ENCODE measurements at places on chromosomes 11 and 22.

GRCh38 chr11:33699515-33700062, 1.0 kb downstream of the C11orf91 start:
- no peak for DNase-seq

DNA sequence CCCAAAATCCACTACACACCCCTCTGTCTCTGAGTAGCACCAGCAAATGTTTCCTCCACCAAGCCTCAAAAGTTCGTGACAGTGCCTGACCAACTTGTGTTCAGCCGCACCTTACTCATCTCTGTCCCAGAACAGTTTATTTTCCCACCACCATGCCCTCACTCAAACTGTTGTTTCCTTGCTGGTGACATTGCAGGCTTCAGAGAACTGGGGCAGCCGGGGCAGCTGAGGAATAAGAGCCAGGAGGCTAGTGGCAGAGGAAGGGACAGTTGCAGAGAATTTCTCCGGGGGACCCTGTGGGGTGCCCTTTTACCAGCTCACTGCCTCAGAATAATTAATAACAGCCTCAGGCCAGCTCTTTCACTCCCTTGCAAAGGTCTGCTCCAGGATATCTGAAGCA, 709 bp upstream of the KCNE3 start:
- DNase-seq, result no peak

DNA sequence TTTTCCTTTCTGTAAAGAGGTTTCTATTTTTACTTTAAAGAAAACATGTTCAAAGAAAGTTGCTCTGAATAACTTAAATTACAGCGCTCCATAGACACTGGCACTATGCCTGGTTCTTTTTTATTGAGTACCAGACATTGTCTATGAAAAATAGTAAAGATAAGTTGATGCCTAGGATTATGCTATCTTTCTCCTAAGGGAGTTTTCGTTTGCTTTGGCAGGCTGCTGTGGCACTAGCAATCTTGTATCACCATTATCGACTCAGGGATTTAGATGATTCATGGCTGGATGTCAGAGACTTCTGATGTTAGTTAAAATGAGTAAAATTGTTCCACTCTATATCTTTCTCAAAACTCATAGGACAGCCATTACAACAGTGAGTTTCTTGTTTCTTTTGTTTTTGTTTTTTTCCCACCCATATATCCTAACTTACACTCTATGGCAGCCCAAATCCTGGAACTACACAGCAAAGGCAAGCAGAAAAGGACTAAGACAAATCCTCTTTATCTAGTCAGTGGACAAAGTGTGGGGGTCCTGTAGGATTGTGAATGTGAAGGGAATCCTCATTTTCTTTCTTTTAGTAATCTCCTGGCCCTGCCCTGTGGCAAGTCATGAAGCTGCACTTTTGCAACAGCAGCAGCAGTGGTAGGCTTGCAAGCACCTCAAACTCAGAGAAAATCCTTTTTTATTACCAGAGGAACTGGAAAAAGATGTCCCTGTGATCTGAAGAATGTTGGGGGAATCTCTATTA, 20.7 kb downstream of the SLN start:
- DNase-seq, result no peak

- DNase-seq, result no peak
Observed at GRCh38 chr11:113389272-113389671, 1.7 kb downstream of the ANKK1 start.

DNA sequence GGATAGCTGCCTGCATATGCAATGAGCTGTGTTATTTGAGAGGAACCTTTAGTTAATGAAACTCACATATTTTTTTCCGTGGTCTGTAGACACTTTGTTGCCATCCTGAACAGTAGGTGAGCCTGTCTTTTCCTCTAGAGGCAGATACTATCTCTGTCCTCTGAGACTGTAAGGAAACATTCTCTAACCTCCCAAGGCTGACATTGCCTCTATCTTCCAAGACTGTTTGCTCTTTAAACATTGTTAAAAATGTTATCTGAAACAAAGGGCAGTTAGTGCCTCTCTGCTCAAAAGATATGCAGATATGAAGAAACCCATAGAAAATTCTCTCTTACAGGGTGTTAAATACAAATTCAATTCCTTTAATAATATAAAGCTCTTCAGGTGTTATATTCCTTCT, 963.8 kb upstream of the CNTN5 start:
- no peak for DNase-seq

- no peak for DNase-seq
Observed at GRCh38 chr11:78268591-78269410, 80.1 kb downstream of the USP35 start.

GRCh38 chr11:12812849-12813248, 138.6 kb downstream of the TEAD1 start:
- DNase-seq, result no peak

DNA sequence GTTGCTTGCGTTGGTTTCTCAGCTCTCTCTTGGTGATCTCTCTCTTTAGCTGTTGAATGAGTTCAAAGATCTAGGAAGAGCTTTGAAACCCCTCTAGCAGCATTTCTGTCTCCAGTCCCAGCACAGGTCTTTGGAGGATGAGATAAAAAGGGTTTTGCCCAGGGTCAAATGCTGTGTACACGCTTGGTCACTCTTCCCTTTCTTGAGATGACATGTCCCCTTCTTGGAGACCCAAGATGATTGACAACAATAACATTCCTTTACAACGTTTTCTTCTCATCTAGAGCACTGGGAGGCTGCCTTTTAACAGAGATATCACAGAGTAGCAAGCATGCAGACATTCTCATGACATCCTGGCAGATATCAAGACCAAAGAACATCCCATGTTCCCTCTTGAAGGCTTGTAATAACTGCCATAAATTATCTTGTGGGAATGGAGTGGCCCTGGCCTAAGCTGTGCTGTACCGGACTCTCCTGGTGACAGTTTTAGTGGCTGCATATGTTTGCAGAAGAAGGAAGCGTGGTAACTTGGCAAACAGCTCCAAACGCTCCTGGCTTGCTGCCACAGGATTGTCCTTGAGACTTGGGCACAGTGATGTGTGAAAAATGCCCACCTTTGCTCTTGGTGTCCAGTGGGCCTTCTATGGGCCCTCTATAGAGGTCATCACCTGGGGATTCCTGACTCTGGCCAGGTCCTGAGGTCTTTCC, 107.8 kb downstream of the PTPRJ start:
- DNase-seq, result no peak

DNA sequence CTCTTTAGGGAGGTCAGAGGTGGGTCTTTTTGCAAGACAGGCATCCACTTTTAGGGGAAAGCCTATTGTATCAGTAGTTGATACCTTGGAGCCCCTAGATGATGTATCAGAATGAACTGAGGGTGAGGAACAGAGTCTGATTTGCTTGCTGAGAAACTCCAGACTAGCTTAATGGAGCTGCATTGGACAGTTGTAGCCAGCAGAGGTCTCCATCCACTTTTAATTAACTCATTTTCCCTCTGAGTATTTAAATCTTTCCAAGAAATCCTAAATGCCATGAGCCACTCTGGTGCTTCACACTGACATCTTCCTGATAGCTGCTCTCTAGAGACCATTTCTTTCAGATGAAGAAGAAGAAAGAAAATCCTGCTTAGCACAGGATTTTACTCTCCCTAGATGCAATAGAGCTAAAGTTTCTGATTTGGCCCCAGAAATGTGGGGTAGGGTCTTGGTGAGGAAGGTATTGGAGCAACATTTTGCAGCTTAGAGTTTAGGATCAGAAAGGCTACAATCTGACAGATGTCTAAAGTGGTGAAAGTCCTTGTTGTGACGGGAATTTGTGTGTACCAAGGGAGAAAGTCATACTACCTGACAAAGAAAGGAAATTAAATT, 38.0 kb downstream of the EXT2 start:
- no peak for DNase-seq

DNA sequence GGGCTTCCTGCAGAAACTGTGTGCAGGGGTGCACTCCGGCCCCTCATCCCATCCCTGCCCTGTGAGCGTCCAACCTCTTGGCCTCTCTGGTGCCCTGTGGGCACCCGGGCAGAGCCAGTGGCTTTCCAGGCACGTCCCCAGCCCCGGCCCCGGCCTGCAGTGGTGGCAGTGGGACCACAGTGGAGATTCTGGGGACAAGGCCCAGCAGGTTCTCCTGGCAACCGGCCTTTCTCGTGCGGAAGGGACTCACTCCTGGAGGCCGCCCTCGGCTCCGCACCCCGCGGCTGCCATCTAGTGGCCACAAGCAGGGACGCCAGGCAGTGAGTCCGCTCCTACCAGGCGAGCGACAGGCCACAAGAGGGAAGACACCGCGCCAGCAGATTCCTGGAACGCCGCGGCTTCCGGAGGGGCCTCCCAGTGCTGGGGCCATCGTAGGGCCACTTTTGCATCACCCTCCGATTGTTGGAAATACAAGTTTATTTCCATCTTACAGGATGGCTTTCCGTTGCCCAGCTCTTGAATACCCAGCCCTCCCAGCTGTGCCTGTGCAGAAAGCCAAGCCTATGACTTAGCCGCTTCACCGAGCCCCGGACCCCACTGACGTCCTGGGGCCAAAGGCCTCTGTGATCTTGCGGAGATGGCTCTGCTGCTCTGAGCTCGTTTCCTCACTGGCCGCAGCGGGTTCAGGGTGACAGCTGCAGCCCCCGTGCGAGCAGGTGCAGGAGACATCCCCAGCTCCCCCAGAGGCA, 357.3 kb downstream of the CTTN start:
- DNase-seq, result peak; percentile 47

- DNase-seq, result no peak
Observed at GRCh38 chr22:46023558-46023981, 46.6 kb upstream of the WNT7B start.

DNA sequence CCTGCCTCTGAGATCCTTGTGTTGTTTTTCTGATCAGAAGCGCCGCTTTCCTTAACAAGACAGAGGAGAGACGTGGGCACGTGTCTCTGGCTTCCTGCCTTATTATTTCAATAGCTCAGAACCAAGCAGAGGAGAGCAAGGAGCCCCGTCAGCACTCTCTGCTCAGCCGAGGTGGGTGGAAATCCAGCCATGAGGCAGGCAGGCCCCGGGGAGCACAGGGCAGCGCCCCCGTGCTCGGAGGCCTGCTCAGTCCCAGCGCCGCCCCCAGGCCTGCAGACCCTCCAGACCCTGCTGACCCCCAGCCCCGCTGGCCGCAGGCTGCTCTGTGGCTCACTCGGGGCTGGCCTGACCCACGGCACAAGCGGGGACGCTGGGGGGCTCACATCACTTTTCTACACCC, 162.8 kb downstream of the BRD1 start:
- DNase-seq, result no peak

DNA sequence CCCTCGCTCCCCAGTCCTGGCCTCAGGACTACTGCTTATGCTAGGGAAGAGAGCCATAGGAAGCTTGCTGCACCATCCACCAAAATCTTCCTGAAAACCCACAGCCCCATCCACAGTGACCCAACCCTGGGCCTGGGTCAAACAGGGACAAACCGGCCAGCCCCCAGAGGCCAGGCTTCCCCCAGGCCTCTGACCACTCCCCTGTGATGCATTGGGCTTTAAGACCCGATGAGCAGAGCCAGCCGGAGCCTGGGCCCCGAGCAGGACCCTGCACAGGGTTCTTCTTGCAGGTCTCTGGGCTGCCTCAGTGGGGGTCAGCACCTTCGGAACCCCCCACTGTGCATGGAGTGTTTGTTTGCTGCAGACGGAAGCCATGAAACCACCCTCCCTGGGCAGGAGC, 583.7 kb downstream of the BRD1 start:
- no peak for DNase-seq

DNA sequence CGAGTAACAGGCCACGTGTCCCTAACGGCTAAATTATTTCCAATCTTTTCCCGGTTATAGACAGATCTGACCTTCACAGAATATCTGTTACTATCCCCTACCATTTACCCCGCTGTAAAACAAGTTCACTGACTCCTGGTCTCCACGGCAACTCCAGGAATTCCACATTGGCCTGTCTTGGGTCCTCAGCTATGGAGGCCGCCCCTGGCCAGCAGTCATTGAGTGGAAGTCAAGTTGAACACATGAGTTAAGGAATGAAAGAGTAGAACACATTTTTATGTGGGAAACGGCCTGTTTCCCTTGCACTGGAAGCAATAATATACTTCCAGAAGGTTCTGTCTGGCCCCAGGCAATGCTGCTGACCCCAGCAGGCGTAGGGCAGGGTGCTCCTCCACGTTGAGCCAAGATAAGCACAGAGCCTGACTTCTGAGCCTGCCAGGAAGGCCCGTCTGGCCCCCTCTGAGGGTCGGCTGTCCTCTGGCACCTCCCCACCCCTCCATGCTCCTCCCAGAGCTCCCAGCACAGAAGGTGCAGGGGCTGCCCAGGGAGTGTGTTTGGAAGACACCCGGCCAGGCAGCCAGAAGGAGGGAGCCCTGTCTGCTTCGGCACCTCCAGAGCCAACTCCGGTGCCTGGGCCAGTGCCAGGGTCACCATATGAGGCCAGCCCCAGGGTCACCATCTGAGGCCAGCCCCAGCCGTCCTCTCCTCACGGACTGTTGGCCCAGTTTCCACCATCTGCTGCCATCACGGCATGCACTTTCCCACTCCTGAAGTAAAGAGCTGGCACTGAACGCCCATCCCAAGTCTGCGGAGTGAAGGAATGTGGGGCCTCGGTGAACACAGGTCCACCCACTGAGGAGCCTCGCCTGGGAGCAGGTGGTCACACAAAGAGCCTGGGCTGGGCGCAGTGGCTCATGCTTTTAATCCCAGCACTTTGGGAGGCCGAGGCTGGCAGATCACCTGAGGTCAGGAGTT, 813.2 kb downstream of the BRD1 start:
- no peak for DNase-seq

- DNase-seq, result no peak
Observed at GRCh38 chr22:40055143-40055883, 60.6 kb downstream of the FAM83F start.

GRCh38 chr11:18144243-18144642, 11.9 kb downstream of the MRGPRX3 start:
- no peak for DNase-seq

DNA sequence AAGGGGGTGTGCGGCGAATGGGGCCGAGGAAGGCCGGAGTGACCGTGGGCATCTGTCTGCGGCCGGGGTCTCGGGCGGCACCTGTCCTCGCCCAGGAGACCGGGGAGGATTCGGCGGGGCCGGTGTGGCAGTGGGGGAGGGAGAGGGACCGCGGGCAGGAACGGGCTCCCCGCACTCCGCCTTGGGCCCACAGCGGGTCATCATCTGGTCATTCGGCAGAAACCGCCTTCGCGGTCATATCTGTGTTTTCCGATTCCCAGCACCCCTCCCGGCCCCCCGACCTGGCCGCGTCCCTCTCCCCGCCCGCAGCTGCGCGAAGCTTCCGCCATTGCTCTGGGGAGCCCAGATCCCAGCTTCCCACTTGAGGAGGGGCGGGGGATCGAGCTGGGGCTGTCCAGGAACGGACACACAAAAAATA, 824 bp upstream of the CBX6 start:
- DNase-seq, result peak; percentile 28

Data from CD4-positive, alpha-beta T cell treated with Interleukin-6 for 4 hours (primary cell).